Karpas-422 (cell line): ENCODE measurements at places on chromosomes 6 and 20. TPM values are rescaled to one million over a fixed set of nuclear protein-coding genes. Genes with fewer than 3 reads are reported as not detected.

- no peaks in the 10 kb centered on the region for H3K36me3 ChIP-seq
- no peak for DNase-seq
- no peak overlapping the region for H3K27ac ChIP-seq
- no peaks in the 10 kb centered on the region for H3K4me1 ChIP-seq
- H3K4me3 ChIP-seq = no peak overlapping the region
- H3K27me3 ChIP-seq = no peaks in the 10 kb centered on the region
Measured at GRCh38 chr6:3603340-3604130, 146.7 kb upstream of the SLC22A23 start.

Gene HDGFL1
- total RNA-seq = not detected in 2 replicates

Gene PDE10A
- not detected in 2 replicates for total RNA-seq

Gene KIAA0408
- total RNA-seq = 0.22 TPM in 1 of 2 replicates, not detected in the other

Gene GJA10
- 1.3 and 2.3 TPM in 2 replicates for total RNA-seq

Gene HRH3
- not detected in 2 replicates for total RNA-seq

Gene BCL2L1
- 41.0 and 56.1 TPM in 2 replicates for total RNA-seq

DNA sequence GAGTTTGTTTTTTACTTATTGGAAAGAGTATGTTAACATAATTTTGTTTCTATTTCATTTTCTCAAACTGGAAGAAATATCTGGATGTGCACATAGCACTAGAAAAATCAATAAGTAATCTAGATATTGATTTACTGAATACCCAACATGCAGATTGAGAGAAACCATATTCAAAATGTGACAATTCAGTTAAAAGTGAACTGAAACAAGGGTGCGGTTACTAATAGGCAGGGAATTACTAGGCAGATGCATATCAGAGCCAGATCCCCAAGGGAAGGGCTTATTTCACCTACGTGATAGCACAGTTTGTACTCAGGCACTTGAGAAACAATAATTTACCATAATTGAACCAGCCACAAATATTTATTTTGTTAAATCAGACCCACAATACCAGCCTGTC, 493.1 kb upstream of the FLRT3 start:
- H3K27me3 ChIP-seq = no peaks in the 10 kb centered on the region
- H3K27ac ChIP-seq = no peak overlapping the region
- no peak overlapping the region for H3K4me3 ChIP-seq
- H3K4me1 ChIP-seq = no peaks in the 10 kb centered on the region

DNA sequence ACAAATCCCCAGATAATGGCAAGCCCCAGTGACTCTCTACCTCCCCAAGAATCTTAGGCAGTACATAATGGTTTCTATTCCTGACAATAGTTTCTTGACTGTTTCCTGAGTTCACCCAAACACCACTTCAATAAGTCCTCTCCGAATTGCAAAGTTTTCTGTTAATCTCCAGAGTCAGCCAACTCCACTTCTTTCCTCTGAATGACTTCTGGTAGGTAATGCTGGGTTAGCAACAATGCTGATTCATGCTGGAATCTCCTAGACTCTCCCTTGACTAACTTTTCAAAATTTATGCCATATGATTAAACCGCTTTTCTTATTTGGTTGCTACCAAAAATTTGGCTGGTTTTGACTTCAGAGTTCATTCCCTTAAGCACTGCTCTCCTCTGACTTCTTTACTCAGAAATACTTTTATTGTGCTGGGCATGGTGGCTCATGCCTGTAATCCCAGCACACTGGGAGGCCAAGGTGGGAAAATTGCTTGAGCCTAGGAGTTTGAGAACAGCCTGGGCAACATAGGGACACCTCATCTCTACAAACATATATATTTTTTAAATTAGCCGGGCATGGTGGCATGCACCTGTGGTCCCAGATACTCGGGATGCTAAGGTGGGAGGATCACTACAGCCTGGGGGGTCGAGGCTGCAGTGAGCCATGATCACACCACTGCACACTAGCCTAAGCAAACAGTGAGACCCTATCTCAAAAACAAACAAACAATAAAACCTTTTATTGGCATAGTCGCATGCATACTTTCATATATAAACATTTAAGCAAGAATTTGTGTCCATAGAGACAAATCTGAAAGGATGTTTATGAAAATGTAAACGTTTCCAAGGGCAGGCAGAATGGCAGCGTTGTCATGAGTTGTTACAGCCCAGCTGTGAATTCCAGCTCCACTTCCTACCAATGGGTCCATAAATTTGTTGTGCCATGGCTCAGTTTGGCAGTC, 249.3 kb upstream of the PLN start:
- H3K27me3 ChIP-seq = no peaks in the 10 kb centered on the region
- H3K4me1 ChIP-seq = no peaks in the 10 kb centered on the region
- no peak for DNase-seq
- no peak overlapping the region for H3K4me3 ChIP-seq
- no peak overlapping the region for H3K27ac ChIP-seq

GRCh38 chr6:32868257-32868788, 14.3 kb downstream of the PSMB9 start:
- H3K27me3 ChIP-seq = no peaks in the 10 kb centered on the region
- H3K27ac ChIP-seq = peak overlapping the region; percentile 94
- DNase-seq = peak; percentile 96
- no peaks in the 10 kb centered on the region for H3K36me3 ChIP-seq

DNA sequence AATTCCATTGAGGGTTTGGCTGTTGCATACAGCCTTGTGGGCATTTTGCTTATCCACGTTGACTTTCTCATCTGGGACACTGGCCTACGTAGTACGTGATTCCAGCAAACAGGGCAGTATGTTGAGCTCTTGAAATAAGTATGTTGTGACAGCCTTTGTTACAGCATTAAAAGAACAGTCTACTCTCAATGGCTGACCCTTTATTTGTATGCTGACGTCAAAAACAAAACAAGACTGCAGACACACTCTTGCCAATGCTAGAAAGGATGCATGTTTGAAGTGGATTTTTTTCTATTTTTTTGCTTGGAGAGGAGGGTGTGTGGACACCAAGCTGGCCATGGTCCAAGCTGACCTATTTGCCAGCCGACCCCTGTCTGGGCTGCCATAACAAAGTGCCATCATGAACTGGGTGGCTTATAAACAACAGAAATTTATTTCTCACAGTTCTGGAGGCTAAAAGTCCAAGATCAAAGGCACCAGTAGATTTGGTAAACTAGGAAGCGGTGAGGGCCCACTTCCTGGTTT, 10.8 kb upstream of the SNHG17 start:
- peaks cover 26% of the 10 kb centered on the region for H3K36me3 ChIP-seq
- H3K4me1 ChIP-seq = peaks cover 39% of the 10 kb centered on the region
- H3K4me3 ChIP-seq = peak overlapping the region; percentile 99; the same call in 1 of the 2 replicates
- H3K27ac ChIP-seq = 0 out of 2 replicates have a peak overlapping the region, but pooled peaks have one; percentile 42

GRCh38 chr6:121998631-121999030, 400.8 kb upstream of the HSF2 start:
- no peak overlapping the region for H3K27ac ChIP-seq
- H3K27me3 ChIP-seq = no peaks in the 10 kb centered on the region
- no peaks in the 10 kb centered on the region for H3K4me1 ChIP-seq
- no peaks in the 10 kb centered on the region for H3K36me3 ChIP-seq

GRCh38 chr6:63537201-63537958, 34.9 kb upstream of the LOC128125822 start:
- H3K4me1 ChIP-seq = peaks cover 3% of the 10 kb centered on the region; the same call in 1 of the 2 replicates
- H3K36me3 ChIP-seq = no peaks in the 10 kb centered on the region
- no peaks in the 10 kb centered on the region for H3K27me3 ChIP-seq
- no peak overlapping the region for H3K4me3 ChIP-seq
- no peak for DNase-seq

- H3K27me3 ChIP-seq = no peaks in the 10 kb centered on the region
- H3K36me3 ChIP-seq = no peaks in the 10 kb centered on the region; the same call in 1 of the 2 replicates
- peak; percentile 88 for DNase-seq
- peaks cover 12% of the 10 kb centered on the region for H3K4me1 ChIP-seq
- H3K4me3 ChIP-seq = no peak overlapping the region
- no peak overlapping the region for H3K27ac ChIP-seq
Measured at GRCh38 chr6:43070028-43070632, 6.0 kb upstream of the PTK7 start.
